ENCODE measurements at places on chromosomes 1 and 21.

DNA sequence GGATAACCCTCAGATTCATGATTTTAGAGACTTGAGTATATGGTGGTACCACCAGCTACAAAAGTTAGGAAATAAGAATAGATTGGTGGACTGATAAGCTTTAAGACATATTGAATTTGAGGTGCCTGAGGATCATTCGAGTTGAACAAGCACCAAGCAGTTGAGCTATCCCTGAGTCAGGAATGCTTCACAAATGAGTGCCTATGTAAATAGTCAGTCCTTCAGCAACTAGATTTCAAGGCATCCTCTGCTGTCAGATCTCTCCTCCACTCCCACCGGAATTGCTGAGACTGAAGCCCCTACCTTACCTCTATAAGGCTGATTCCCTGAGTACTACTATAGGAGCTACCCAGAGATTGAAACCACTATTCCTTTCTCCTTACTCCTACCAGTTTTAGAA is 7.1 kb downstream of the BTF3L4 start:
- DNase-seq, result no peak

GRCh38 chr1:190679454-190679853 is 201.8 kb upstream of the BRINP3 start:
- DNase-seq, result no peak

GRCh38 chr1:228079601-228080263 is 2.8 kb upstream of the ARF1 start:
- no peak for DNase-seq

- no peak for DNase-seq
These were observed 574 bp downstream of the IGSF9 start for GRCh38 chr1:159944623-159945455.

- peak; percentile 88 for DNase-seq
These were observed 11.0 kb upstream of the TNFRSF8 start for GRCh38 chr1:12052008-12052573.

- DNase-seq, result no peak
These were observed 98.5 kb upstream of the POGK start for GRCh38 chr1:166740668-166741276.

- no peak for DNase-seq
These were observed 38.0 kb downstream of the GPR161 start for GRCh38 chr1:168098534-168099320.

GRCh38 chr1:26583646-26584485 is 54.3 kb downstream of the RPS6KA1 start:
- no peak for DNase-seq

- DNase-seq, result no peak
These were observed 2.9 kb upstream of the NFASC start for GRCh38 chr1:204867666-204868339.

GRCh38 chr21:21664871-21665270 is 666.7 kb downstream of the NCAM2 start:
- DNase-seq, result peak; percentile 22

DNA sequence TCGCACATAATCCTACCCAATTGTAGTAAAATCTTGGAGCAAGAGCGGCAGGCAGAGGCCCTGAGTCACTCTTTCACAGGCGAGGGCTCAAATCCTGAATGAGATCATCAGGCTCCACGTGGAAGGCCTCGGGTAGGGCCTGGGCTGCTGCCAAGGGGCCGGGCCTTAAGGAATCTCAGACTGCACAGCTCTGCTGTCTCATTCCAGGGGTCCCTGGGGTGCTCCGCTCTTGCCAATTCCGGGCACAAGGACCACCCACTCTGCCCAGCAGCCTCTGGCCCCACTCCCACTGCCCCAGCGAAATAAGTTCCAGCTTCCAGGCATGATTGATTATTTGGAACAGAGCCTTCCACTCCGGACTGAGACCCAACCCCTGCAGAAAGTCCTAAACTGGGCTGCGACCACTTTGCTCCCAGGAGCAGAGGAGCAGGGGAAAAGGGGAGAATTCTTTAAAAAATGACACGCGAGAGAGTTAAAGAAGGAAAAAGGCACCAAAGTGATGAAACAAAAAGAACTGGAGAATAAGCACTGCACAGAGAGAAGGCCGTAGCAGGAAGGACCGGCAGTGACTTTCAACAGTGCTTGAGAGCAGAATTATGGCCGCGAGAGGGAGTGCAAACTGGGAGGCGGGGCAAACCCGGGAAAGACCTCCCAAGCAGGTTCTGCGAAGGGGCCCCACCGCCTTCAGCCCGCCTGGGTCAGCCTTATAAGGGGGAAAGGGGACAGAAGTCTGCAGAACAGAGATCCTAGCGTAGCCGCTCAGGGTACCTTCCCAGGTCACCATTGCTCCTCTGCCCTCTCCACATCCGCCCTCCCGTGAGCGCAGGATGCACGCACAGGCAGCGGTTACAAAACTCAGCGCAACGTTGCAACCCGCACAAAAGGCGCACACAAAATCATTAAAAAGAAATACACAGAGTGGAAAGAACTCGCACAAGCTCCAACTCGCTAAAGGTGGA is 2.0 kb downstream of the ADAMTS1 start:
- peak; percentile 96 for DNase-seq

DNA sequence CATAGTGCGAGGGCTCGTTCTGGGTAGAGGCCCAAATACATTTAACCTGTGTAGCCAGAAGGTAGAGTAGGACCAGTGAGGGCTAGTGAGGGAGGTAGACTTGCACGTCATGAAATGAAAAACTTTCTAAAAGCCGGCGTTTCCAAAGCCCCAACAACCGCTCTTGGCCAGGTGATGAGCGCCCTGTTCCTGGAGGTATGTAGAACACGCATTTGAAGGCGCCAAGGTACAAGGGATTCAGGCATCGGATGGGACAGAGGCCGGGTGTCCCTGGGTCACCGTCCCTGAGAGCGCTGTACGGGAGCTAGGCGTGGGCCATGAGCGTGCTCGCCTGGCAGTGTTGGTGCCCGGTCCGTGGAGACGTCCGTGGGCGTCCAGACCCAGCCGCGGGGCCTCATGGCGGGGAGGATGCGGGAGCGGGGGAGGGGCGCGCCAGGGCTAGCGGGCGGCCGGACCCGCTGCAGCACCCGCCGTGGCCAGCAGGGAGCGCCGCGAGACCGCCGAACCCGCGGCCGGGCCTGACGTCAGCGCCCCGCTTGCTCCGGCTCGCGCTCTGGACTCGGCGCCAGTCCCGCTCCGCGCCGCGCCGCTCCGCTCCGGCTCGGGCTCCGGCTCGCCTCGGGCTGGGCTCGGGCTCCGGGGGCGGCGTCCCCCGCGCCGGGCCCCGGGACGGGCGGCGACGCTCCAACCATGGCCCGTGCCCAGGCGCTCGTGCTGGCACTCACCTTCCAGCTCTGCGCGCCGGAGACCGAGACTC is at the start of gene PTPRU:
PTPRU (plus strand) TSS at position 568 of the 757 bp plus-strand sequence; CDS start at position 691, 123 bp downstream.
- DNase-seq, result peak; percentile 74

- no peak for DNase-seq
These were observed 27.0 kb upstream of the PRSS38 start for GRCh38 chr1:227788271-227789083.

DNA sequence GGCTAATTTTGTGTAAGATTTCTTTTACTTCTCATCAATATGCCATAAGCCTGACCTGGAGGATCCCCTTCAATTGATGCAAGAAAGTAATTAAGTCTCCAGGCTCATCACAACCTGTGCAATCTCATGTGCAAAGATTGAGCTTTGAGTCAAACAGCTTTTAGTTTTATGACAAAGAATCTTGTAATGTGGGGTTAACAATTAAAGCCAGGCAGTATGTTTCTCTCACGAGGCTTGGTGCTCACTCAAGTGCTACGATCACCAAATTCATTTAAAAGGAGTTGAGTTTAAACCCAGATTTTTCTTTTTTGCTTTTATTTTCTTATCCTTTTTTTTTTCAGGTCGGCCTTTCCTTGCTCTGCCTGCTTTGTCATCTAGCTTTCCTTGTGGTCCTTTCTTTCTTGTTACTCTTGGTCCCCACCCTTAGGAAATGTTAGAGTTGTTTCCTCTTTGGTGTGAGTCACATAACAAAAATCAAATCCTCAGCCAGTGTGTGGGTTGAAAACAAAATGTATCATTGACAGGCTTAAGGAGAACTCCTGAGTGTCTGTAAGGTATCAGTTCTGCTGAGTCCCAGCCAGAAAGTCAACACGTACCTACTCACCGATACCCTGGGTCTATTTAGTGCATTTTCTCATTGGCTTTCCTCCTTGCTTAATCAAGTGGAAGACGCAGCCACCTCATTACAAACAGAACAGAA is 1037.2 kb downstream of the ADGRL2 start:
- peak; percentile 1 for DNase-seq

DNA sequence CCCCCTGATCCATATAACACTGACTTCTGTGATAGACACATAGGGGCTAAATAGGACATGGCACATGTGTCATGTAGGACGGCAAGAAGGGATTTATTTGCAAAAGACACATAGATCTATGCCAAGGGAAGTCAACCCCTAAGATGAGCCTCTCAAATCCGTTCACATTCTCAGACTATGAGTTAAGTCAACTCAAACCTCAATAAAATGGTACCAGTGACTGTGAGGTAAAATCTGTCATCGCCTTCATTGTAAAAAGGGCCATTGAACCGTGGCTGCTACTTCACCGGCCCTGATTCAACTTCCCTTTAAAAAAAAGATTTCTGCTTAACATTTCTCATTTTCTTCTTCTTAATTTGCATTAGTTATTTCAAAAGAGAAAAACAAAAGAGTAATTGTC is 144.0 kb downstream of the ZNF281 start:
- DNase-seq, result no peak

DNA sequence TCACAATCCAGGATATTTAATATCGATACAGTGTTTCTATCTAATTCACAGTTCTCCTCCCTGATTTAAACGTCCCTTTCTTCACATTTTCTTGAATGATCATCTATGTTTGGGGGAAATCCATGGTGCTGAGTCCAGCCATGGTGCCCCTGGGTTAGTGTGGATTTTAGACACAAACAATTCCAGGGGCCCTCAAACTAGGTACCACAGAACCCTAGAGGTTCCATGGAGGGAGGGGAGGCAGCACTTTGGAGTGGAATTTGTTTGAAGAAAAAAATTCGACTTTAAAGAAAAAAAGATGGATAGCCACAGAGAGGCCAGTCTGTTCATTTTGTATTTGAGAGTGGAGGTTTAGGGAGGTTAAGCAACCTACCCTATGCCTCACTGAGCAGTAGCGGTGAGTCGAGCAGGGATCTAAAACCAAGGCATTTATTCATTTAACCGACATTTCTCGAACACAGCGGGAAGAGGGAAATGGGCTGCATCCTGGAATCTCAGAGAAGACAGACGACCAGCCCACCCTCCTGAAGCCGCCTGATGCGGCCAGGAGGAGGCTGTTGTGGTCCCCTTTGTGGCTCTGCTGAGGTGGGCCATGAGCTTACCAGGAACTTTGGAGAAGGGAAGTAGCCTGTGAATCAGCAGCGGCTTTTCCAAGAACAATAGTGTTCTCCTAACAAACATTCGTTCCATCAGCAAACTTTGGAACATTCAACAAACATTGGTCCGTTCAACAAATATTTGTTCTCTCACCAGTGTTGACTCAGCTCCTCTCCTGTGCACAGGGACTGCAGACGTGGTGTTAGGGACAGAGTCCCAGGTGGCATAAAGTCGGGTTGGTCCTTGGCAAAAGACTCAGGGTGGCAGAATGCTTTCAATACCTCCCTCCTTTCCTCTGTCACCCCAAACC is 103.5 kb upstream of the ZBTB40 start:
- DNase-seq, result no peak

GRCh38 chr21:29372063-29372802 is 73.5 kb downstream of the BACH1 start:
- peak; percentile 82 for DNase-seq

- no peak for DNase-seq
These were observed 182.1 kb upstream of the LMO4 start for GRCh38 chr1:87146538-87146937.
